ENCODE measurements at places on chromosomes 5 and 9.

DNA sequence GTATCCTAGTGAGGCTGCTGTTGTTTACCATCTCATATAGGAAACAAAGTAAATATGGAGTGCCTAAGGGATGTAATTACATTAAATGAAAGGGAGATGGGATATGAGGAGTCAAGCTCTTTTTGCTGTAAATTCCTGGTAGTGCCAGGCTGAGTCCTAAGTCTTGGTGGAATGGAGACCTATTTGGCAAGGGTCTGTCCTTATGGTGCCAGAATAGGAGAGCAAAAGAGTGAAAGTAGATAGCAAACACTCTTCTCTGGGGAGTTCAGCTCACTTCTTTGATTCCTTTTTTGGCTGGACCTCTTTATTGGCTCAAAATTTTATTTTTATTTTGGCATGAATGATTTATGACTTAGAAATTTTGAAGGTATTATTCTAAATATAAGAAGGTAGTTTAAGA, 380.8 kb downstream of the TMEM232 start:
- DNase-seq, result no peak

- no peak for DNase-seq
These were observed 131.8 kb upstream of the IER5L start for GRCh38 chr9:129309906-129310305.

- DNase-seq, result no peak
These were observed 5.5 kb upstream of the AK3 start for GRCh38 chr9:4746278-4747030.

DNA sequence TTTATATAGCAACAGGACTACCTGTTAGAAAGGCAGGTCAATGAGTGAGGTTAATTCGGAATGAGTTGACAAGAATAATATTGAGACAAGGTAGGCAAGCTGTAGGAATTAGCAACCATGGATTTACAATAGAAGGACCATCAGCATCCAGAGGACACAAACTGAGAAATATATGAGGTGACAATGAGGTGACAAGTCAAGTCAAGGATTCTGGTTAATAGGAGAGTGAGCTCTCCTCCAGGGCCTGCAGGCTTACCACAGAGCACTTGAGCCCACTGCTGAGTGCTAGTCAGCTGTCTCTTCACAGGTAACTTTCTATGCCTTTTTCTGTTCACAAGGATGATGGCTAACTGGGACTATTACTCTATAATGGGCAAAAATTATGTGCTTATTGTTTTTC, 227.2 kb downstream of the MRPS30 start:
- DNase-seq, result no peak

DNA sequence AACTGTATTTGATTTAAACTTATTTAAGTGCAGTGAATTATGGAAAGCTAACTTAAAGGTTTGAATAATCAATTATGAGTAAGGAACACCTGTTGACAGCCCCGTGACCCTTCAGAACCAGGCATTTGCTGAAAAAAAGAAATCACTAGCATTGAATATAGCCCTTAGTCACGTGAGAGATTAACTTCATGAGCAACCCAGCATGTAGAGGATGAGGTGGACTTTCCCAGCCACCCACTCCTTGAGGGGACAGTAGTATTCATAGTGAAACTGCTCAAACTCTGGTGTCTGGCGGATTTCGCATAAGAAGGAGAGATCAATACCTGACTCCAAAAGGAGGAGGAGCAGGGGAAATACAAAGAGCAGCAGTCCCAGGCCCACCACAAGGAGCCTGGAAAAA, 184.8 kb upstream of the RASEF start:
- no peak for DNase-seq

- no peak for DNase-seq
These were observed 114.0 kb downstream of the ADAMTSL1 start for GRCh38 chr9:18588002-18588401.

DNA sequence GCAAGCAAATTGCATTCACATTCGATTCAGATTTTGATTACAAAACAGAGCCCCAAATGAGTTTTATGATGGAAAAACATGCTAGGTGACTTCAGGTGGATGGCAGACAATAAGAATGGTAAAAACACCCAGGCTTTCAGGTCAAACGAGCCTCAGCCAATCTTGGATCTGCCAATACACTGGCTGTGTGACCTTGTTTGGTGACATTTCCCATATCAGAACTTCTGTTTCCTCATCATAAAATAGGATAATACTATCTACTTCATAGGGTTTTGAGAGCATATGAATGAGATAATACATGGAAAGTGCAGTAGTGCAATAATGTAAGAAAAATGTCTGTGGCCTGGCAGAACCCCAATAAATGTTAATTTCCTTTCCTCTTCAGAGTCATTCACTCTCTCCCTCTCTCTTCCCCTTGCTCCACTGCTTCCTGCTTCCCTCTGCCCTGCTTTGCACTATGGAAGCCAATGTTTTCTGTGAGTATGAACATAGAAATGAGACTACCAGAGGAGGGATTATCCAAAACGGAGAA, 54.7 kb downstream of the SH3RF2 start:
- DNase-seq, result no peak

Measured in activated CD8-positive, alpha-beta T cell treated with anti-CD3 and anti-CD28 coated beads, Interleukin-2, amount 10 ng/mL, durations not matched to agents 7 days and 5 days (primary cell).